ENCODE measurements at places on chromosomes 11 and 22.

GRCh38 chr11:67317888-67318555, 14.7 kb downstream of the SSH3 start:
- DNase-seq = no peak

- no peak for DNase-seq
These were observed 18.7 kb downstream of the TRIM44 start for GRCh38 chr11:35681163-35681767.

- DNase-seq = no peak
These were observed at the start of gene ASCL2 for GRCh38 chr11:2270322-2271076. Gene ASCL2 (minus strand): TSS chr11:2270588. CDS start chr11:2270332, 256 bp downstream.

DNA sequence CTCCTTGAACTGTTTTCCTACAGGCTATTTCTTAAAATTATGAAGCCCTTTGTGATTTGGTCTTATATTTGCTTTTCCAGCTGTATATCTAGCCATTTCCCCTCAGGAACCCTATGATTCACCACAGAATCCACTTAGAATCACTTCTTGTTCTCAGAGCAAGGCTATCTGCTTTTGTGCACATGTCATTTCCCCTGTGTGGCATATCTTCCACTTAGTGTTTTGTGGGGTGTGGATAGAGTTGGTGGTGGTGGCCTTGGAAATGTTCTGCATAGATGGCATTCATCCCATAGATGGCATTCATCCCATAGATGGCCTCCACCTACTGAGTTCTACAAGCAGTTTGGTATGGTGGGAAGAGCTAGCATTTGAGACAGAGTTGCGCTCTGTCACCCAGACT, 44.7 kb downstream of the SWAP70 start:
- DNase-seq = no peak

DNA sequence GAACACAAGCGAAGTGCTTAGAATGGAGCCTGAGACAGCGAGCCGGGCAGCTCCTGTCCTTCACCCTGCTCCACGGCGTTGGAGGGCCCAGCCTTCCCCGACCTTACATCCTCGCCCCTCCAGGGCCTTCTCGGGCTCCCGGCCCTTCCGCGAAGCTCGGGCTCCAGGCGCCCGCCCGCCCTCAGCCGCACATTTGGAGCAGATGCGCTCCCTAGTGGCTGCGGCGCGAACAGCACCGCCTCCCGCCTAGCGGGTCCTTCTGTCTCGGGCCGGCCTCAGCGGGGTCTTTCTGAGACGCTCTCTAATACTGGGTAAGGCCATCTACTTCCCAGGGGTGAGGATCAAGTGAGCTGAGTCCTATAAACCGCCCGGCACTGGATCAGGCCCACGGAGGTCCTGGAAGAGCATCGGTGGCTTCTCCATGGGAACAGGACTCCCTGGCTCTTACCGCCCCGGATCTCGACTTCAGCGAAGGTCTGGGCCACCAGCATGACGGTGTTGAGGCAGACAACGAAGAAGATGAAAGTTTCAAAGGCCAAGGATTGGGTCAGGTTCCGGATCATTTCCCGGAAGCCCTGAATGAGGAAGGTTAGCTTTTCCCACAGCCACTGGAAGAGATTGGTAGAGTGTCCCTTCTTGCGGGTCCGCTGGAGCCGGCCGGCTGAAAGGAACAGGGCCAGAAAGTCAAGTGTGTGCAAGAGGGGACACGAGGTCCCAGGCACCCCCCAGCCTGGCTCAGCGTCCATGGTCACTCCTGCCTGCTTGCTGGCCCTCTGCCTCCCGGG, 3.7 kb downstream of the CATSPER1 start:
- DNase-seq = peak; percentile 12

DNA sequence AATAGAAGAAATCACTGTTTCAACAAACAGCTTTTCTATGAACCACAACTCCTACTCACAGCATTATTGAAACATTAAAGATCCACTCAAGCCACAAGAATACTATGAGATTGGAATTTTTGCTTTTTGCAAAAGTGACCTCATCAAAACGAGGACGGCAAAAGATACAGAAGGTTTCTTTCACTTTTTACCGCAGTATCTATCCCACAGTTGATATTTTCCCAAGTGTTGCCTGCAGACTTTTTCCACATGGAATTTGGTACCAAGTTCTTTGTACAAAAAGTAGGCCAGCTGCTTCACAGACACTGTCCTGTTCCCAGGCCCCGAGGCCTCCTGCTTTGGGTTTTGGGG, 204.0 kb downstream of the TBC1D22A start:
- DNase-seq = no peak

- DNase-seq = no peak
These were observed 91.9 kb downstream of the CDKN1C start for GRCh38 chr11:2793701-2794045.

DNA sequence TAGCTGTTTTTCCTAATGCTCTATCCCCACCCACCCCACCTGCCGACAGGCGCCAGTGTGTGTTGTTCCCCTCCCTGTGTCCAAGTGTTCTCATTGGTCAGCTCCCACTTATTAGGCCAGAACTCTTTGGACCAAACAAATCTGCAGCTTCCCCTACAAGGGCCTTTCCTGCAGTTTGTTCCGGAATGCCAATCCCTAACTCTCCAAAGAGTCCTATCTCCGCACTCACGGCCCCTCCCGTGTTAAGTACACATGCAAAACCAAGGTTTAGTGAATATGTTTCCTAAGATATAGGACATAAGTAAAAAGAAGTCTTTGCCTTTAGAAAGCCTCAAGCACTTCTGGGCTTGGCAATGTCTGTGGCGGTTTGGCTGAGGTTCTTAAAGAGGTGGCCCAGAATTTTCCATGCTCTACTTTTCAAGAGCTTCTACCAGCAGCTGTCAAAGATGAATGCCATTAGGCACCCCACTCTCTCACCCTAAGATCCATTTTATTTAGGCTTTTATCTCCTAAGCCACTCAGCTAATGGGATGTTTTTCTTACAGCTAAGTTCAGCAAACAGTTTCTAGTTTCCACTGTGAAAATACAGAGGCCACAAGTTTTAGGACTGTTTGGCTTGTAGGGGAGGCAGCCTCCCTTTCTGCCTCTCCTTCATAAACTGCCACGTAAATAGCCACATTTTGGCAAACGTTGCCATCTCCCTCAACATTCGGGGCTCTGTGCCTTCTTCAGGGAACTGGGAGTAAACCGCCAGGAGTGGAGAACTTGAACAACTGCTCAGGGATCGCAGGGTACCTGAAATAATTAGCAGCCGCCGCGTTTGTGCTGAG, 1.6 kb downstream of the CD59 start:
- no peak for DNase-seq

DNA sequence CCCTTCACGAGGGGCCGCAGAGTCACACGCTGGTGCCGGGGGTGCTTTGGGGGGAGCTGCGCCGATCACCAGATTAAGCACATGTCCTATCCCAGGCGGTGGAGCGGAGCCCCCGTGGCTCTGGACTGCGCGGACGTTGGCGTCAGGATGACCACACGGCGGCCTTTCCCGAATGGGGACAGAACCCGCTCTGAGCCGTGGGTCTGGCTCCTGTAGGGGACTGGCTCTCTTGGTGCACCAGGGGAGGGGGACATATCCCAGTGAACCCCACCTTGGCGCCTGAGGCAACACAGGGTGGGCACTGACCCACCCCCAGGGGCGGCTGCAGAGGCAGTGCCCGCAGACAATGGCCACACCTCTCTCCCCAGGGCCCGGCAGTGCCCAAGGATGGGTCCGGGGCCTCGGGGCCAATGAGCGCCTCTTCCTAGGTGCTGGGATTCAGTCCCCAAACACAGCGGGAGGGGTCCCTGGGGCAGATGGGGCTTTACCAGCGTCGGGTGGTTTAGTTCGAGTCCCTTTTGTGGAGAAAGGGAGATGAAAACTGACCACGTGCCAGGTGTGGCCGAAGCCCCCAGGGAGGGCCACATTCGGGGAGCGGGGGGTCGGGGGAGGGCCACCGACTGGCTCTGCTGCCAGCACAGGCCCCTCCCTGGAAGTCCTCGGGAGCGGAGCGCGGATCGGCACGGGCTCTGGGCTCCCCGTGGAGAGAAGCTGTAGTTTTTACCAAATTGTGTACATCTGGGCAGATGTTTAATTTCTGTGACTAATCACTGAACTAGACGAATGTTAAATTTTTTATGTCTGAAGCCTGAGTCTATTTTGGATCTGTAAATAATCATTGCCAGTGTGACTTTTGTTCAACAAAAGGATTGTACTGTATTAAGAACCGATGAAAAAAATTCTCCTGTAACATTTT, 58.9 kb downstream of the GRAMD4 start:
- DNase-seq = no peak

DNA sequence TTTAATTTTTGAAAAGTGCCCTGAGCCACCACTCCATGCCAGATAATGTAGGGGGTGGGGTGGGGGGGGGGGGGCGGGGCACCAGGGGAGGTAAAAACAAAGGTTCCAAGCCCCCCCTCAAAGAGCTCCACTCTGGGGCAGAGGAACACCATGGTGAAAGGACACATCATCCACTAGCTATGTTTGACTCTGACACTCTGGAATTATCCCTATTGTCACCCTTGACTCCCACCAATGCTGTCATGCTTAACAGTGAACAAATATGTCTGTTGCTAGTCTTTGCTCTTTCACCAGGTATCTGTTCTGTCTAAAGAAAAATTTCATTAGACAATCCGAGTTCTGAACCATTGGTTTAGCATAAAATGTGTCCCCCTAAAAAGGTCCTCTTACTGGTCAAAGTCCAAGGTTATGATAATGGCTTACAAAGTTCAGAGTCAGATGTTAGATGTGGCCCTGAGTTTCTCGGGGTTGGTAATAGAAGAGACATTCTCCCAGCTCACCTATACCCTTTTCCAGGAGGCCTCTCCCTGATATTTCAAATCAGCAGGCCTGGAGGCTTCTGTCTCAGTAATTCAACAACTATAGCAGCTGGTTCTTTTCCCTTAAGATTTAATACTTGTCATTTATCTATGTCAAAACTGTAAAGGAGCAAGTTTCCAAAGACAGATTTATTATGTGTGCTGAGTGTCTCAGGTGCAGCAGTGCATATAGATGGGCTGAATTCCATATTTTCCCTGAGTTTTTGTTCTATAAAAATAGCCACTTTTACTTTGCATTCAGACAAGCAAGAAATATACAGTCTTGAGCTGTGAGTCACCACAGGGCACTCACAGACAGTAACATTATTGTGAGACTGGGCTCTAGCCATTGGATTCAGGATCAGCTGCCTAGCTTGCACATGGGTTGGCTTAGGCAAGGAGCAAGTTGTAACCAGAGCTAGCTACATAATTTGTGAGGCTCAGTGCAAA, 174.1 kb downstream of the CSNK2A3 start:
- DNase-seq = no peak

All from DMS153 (cell line).